ENCODE measurements at places on chromosomes 2 and 18. TPM values are rescaled to one million over a fixed set of nuclear protein-coding genes. Genes with fewer than 3 reads are reported as not detected.

The QPCT gene
- total RNA-seq, result 19.7 TPM

The ZNF385B gene
- not detected for total RNA-seq

The CPO gene
- total RNA-seq, result 0.17 TPM

The SOWAHC gene
- total RNA-seq, result 8.6 TPM

The PHOSPHO2 gene
- 1.8 TPM for total RNA-seq

The ATF2 gene
- total RNA-seq, result 48.8 TPM

All from smooth muscle cell of trachea (primary cell).